ENCODE measurements at places on chromosomes 3 and 15. TPM values are rescaled to one million over a fixed set of nuclear protein-coding genes. Genes with fewer than 3 reads are reported as not detected.

- DNase-seq: no peak
Measured at GRCh38 chr15:80476036-80476435, 71.9 kb downstream of the ARNT2 start.

Gene ALDH1A2
- polyA plus RNA-seq: 0.58 TPM

GRCh38 chr3:58588030-58588614, 10.9 kb upstream of the FAM107A start:
- no peak for DNase-seq

Gene AMT
- 2.7 TPM for polyA plus RNA-seq

- no peak for DNase-seq
Measured at GRCh38 chr15:81942655-81943195, 103.1 kb downstream of the MEX3B start.

Gene SYNPR
- 8.1 TPM for polyA plus RNA-seq

Gene DLEC1
- 0.19 TPM for polyA plus RNA-seq

DNA sequence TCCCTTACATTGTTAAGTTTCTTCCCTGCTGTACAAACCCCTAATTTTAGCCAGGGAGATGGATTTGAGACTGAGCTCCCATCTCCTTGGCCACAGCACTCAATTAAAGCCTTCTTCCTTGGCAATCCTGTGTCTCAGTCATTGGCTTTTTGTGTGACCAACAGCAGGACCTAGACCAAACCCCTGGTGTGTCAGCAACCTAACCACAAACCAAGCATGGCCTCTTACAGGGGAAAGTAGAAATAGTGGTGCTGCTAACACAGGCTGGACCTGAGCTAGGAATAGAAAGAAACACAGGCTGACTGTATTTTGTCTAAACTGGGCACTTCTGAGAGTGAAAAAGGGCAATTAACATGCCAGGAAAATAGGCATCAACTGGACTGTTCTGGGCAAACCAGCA, 37.9 kb downstream of the PPCDC start:
- DNase-seq: no peak

Gene ROBO2
- polyA plus RNA-seq: 3.8 TPM

GRCh38 chr15:57785959-57786358, 79.4 kb downstream of the POLR2M start:
- DNase-seq: no peak

Gene DPPA2
- not detected for polyA plus RNA-seq

DNA sequence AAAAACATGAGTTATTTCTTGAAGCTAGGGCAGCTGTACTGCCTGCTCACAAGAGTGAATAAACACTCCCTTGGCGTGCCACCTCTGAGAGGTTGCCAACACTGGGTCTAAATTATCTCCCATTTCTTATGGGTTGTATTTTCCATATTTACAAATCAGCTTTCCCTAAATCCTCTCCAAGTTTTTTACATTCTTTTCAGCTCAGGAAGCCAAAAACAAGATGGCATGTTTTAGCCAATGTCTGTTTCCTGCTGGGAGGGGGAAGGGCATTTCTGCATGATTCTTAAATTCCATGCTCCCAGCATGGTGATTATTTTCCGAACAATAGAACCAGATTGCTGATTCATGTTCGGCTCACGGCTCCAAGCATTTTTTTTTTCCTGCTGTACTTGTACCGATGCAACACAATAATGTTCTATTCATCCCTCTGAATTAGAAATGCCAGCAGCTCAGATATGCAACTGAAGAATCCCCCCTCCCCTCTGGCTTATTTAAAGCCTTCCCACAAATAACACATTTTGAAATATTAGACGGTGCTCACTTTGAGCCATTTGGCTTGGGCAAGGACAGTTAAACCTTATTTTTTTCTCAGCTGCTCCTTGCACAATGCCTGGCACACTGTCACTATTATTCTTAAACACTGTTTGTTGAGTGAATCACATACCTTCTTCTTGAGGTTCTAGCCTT, 252.5 kb downstream of the THRB start:
- DNase-seq: peak; percentile 98

DNA sequence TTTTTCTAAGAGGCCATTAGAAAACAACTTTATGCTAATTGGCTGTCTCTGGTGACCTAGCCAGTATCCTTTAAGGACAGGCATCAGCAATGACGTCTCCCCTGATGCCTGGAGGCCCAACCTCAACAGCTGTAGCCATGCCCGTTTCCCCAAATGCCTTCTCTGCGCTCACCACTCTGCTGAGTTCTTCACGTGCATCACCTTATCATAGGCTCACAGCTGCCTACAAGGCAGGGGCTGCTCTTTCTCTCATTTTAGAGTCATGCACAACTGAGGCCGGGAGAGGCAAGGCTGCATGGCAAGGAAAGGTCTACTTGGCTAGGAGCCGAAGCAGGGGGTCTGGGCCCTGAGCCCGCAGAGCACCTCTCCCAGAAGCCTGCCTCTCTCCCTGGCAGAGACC, 43.9 kb upstream of the SEC13 start:
- DNase-seq: no peak

- DNase-seq: peak; percentile 39
Measured at GRCh38 chr3:16369276-16369675, 104.3 kb downstream of the OXNAD1 start.

GRCh38 chr3:66039590-66039887, 821 bp upstream of the MAGI1 start:
- DNase-seq: no peak

Gene OR5K3
- polyA plus RNA-seq: not detected

GRCh38 chr3:186708983-186709679, 8.0 kb upstream of the KNG1 start:
- peak; percentile 9 for DNase-seq
